Suppressor macrophage (primary cell): ENCODE measurements at places on chromosomes 3 and 15.

DNA sequence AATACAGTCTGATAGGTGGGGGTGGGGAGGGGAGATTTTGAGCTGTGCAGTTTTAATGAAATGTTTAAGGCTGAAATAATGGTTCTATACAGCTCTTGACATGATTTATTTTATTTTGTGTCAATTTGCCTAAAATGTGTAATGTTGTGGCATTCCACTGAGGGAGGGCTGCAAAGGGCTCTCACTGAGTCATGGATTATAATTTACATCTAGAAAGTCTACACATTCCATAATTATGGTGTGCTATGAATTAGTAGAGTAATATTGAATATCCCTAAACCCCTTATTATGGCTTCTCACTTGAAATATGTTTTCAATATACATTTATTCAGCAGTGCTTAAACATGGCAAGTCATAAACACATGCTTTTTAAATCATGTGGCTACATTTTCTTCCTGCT, 103.9 kb downstream of the RARB start:
- no peak for DNase-seq

DNA sequence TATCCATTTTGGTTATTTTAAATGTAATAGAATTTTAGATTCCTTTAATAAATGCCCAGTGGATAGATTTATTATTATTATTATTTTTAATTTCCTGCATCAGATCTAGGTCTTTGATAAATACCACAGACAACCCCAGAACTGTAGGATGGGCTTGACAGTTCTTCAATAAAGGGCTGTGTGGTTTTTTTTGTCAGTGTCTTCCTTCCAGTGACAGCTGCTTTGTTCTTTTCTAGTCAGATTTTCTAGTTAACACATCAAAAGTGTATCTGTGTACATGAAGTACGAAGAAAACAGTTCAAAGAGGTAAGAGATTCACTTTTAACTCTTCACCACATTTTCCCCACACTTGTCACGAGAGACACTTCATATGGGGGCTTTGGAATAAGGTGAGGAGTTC, 120.3 kb downstream of the SAMMSON start:
- DNase-seq, result no peak

GRCh38 chr3:150631515-150632221, 28.5 kb downstream of the SELENOT start:
- no peak for DNase-seq

DNA sequence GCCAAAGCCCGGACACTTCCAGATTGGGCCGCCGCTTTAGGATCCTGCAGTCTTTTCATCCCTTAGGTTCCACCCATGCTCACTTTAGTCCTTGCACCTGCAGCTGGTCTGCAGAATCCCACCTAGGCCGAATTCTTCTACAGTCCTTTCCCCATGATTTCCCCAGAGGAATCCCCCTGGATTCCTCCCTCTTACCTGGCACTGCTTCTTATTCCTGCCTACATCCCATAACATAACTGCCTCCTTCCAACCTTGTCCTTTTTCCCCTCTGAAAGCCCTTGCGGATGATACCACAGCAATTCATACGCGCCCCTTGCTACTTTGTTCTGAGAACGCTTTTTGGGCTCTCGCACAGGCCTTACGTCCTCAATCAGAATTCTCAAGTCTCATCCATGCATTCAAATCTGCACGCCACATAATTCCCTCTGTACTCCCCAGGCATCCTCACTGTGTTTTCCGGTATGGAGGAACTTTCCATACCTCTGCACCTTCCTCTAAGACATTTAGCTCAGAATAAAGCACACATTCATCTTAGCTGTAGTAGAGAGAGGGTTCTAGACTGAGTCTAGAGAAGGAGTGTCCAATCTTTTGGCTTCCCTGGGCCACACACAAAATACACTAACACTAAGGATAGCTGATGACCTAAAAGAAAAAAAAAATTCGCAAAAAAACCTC, 619 bp downstream of the EIF2AK4 start:
- peak; percentile 11 for DNase-seq

GRCh38 chr3:106824856-106825255, 552.4 kb upstream of the CCDC54 start:
- no peak for DNase-seq
